ENCODE measurements at places on chromosomes 7 and 10.

GRCh38 chr7:105826143-105826542 is 50.3 kb downstream of the ATXN7L1 start:
- DNase-seq = no peak

GRCh38 chr7:149228831-149229471 is 10.5 kb upstream of the ZNF212 start:
- DNase-seq = peak; percentile 41

- no peak for DNase-seq
These were observed 43.5 kb downstream of the ZMYND11 start for GRCh38 chr10:178723-179122.

DNA sequence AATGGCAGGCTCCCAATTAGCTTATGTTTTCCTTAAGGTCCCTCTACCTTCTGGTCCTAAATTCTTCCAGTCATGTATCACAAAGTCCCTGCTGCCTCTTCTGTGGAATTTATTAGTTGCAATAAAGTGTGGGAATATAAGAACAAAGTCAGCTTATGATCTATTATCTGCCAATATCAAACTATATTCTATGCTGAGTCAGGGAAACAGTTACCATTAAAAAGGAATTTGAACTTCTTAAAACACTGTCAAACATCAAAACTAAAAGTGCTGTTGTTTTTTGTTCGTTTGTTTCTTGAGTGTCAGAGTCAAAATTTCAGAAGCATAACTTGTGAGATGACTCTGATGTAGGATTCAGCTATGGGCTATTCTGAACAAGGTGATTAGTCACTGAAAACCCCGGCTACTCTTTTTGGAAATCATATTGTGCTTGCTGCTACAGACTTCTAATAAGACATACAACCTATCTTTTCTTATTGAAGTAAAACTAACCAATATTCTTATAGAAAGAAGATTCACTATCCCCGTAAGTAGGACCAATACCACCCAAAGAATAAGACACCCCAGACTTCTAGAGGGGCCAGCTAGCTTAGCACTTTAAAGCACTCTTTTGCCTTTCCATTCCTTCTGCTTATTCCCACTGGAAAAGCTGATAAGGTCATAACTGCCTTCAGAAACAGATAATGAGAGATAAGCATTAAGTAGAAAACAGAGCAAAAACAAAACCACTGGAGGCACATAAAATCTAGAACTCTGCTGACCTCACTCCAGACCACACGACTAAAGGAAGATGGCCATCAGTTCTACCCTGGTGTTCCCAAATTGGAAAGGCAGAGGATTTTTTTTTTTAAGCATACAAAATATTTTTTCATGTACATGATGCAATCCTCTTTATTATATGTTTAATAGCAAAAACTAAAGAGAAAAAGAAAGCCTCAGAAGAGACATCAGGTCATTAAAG is 370.6 kb downstream of the PARD3 start:
- no peak for DNase-seq

- no peak for DNase-seq
These were observed 118.2 kb upstream of the NANOS1 start for GRCh38 chr10:118911363-118911762.

GRCh38 chr7:116447436-116447835 is 52.1 kb upstream of the CAV2 start:
- DNase-seq = no peak

DNA sequence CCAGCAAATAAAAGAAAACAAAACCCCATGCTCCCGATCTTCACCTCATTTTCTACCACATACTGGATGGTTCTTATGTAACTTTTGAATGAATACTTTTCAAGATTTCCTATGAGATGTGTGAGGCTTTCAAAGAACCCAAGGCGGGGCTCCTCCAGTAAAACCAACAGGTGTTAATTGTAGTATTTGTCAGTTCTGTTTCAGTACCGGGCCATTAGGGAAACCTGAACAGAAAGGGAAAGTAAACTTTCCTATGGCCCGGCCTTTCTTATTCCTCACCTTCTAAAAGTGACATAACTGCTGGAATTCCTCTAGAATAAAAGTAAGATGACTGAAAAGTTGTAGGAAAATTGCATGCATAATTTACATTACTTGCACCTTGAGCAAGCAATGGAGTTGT is 672.9 kb downstream of the MAGI2 start:
- DNase-seq = no peak

DNA sequence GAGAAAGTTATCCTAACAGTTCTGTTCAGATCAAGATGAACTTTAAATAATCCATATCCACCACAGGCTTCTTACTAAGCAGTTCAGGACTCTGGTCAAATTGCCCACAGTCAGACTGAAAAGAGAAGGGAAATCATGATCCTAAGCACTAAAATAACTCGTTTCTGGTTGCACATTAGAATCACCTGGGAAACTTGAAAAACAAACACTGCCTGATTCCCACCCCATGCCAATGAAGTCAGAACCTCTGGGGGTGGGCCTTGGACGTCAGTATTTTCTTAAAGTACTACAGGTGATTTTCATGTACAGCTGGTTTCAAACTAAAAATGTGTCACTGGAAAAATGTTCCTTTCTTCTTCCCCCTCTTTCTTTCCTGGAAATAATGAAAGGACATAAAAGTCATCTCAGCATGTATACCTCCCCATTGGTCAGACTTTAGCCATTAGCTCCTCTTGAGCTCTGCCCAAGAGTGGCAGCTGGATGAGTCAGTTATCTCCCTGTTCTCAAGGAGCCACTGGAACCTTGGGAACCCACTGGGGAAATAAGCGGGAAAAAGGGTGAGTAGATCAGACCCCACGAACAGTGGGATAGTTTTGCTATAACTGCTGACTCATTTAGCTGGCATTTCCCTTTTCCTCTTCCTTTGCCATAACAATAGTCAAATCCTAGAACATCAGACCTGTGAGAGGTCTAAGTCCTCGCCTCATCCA is 75.3 kb upstream of the IL6 start:
- DNase-seq = no peak

DNA sequence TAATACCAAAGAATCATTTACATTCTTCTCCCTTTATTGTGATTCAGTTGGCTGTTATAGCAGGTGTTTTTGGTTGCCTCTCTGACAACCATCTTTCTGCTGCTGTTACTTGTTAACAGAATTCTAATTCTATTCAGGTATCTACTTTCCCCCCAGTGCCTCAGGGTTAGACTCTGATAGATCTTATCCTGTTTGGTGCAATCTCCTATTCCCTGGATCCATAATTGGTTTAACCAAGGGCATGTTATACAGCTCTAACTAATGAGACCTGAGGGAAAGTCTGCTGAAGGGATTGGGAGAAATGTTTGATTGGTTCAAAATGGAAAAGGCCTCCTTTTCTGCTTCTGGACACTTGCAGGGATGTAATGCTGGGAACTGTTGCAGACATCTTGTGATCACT is 161.5 kb downstream of the GPR158 start:
- no peak for DNase-seq

GRCh38 chr7:155796381-155797261 is 15.6 kb downstream of the SHH start:
- DNase-seq = no peak

GRCh38 chr7:95367606-95368005 is 28.6 kb downstream of the PON3 start:
- no peak for DNase-seq

DNA sequence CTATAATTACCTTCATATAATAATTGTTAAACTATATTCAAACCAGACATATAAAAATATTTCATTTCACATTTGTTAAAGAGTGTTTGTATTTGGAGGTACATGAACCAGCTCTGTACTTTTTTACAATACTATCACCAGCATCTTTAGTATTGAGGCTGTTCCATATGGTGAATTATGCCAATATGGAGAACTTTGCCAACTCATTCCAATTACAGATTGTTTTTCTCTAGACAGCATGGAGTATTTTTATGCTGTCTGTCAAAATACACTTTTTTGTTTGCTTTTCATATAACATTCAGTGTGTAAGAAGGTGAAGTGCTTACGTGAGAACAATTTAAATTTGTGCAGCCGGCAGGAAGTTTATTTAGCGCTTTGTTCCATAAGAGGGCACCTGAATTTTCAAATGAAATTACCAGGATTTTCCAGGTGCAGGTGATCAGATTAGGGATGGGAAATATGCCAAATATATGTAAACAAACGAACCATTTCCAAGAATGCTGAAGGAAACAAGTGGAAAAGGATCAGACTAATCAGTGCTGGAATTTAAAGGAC is 54.9 kb downstream of the SEMA3E start:
- no peak for DNase-seq

GRCh38 chr7:43307522-43307921 is 195.1 kb downstream of the HECW1 start:
- DNase-seq = peak; percentile 21

DNA sequence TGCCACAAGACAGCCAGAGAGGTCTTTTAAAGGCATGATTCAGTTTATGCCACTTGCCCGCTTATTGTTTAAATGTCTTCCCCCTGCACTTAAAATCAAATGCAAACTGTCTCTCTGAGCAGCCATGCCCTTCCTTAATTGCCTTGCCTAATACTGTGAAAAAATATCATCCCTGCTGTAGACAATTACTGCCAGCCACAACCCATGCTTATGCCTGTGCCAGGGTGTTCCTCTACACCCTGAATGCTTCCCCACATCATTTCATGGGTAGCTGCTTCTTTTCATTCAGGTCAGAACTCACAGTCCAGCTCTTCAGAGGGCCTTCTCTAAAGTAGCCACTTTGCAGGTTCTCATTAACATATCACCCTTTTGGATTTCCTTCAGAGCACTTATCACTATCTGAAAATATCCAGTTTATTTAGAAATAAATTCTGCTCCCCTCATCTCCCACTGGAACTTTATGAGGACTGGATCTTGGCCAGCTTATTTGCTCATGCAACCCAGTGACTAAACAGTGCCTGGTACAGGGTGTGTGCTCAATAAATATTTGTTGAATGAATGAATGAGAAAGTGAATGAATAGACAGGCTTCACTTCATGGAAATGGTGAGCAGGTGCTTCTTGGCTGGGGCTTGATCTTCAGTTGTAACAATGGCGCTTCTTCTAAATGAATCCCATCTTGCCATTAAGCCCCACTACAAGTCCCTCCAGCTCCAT is 162.4 kb upstream of the MDFIC start:
- no peak for DNase-seq

GRCh38 chr10:123555616-123556015 is 110.5 kb upstream of the GPR26 start:
- no peak for DNase-seq

- no peak for DNase-seq
These were observed 133.3 kb downstream of the SLC25A13 start for GRCh38 chr7:96188591-96188991.

DNA sequence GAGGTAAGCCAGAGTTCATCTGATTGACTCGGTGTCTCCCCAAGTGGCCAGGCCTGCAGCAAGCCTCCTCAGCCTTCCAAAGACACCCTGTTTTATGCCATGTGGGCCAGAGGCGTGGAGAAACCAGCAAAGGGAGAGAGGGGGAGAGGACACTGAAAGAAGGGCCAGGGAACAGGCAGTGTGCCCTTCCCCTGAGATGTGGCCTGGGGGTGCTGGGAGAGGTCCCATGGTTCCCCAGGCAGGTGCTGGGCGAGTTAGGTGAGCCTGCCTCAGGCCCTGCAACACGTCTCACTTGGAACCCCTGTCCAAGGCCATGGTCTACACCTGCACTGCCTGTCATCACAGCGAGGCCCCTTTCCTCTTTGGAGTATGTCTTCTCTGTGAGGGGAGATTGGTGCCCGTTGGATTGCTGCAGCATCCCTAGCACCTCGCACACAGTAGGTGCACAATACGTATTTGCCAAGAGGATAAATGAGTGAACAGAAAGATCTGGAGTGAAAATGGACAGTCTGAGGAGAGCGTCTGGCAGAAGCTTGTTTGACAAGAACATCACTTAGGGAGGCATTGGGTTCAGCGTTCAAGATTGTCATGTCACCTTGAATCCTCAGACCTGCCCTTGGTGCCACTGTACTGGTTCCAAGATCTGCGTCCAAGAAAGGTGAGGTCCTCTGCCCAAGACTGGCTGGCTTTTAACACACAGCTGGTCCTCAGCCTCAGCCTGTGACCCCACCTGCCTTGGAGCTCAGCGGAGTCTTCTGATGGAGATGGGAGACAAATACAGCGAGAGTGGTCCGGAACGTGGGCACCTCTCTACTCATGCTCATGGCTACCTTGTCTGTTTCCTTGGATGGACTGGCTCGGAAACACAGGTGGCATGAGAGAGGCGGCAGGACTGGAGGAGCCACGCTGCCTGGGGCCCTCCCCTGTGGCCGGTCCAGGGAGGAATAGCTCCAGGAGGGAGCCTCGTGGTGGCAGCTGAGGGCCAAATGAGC is 39.8 kb upstream of the NUB1 start:
- DNase-seq = no peak

GRCh38 chr7:25763463-25763860 is 388.5 kb upstream of the NFE2L3 start:
- no peak for DNase-seq

GRCh38 chr10:63711361-63711760 is 190.2 kb downstream of the REEP3 start:
- no peak for DNase-seq

GRCh38 chr7:123229426-123229825 is 29.7 kb upstream of the SLC13A1 start:
- no peak for DNase-seq

- no peak for DNase-seq
These were observed 13.0 kb downstream of the SLC25A13 start for GRCh38 chr7:96308950-96309263.

DNA sequence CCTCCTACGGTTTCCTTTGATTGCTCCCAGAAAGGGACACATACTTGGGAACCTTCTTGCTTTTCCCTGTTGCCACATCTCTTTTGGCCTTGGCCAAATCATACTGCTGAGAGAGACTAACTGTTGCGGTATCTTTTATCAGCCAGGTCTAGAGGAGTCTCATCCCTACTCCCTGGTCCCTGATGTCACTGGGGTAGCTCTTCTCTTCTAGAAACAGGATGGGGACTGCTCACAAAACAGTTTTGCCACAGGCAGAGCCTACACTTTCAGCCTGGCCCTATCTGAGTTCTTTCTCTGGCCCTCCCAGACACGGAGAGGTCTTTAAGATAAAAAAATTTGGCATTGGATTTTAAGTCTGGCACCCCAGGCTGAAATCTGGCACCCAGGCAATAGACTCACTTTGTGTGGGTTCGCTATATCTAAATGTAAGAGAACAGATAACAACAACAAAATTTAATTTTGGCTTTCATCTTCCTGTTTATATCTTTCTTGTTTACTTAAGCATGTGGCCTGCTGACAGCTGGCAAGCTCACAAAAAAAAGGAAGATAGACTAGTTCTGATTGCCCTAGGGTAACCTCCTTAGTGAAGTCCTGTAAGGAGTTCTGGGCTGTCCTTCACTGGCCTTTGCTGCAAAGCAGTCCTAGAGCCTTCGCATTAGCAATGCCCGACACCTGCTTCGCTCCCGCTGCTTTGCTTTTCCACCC is 228.3 kb upstream of the NPVF start:
- no peak for DNase-seq

GRCh38 chr7:117683430-117684175 is 189.6 kb downstream of the CTTNBP2 start:
- no peak for DNase-seq
